HT-29 (cell line): ENCODE measurements at places on chromosomes 4 and X. TPM values are rescaled to one million over a fixed set of nuclear protein-coding genes. Genes with fewer than 3 reads are reported as not detected.

Gene MAGEC2
- total RNA-seq: not detected in 2 replicates

- DNase-seq: no peak
Measured at GRCh38 chr4:7993671-7994070, 54.0 kb upstream of the AFAP1 start.

DNA sequence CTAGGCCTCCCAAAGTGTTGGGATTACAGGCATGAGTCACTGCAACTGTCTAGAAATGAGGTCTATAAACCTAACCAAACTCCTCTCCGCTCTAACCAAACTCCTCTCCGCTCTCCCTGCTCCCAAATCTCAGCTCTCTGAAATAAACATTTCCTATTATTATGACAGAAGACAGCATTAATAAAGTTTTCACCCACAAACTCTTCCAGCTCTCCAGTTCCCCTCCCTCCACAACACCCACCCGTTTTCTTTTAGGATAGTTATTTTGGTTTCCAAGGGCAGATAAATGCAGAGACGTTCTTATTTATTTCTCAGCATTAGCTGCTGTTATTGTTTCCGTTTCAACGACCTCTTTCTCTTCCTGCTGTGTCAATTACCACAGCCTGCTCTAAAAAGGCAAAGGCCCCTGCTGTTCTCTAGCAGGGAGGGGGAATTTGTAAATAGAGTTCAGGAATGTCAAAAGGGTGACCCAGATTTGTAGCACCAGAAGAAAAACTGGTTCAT, 13.3 kb upstream of the SCD5 start:
- DNase-seq: no peak

GRCh38 chr4:24211856-24212255, 322.0 kb upstream of the PPARGC1A start:
- DNase-seq: no peak

Gene MTNR1A
- total RNA-seq: not detected in 2 replicates

- DNase-seq: peak; percentile 8
Measured at GRCh38 chrX:118049713-118050112, 66.9 kb downstream of the KLHL13 start.

DNA sequence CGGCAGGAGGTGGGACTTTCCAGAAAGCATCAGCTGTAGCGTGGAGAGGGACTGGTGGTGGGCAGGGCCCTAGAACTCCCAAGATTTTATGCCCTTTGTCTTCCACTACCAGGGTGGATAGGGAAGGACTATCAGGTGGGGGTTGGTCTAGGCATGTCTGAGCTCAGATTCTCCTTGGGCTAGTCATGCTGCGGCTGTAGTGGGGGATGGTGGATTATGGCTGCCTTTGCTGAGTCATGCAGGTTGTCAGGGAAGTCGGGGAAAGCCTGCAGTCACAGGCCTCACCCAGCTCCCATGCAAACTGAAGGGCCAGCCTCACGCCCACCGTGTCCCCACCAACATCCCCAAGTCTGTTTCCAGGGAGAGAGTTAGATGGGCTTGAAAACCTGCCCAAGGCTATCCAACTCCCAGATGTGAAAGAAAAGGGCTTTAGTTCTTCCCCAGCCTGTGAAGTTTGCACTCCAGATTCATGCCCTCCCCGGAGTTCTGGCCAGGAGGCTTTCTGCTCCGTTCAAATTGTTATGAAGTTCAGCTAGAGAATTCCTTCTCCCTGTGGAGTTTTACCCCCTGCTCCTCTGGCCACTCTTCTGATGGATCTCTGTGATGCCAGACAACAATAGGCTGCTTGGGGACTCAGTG, 13.4 kb upstream of the MEPE start:
- DNase-seq: no peak

DNA sequence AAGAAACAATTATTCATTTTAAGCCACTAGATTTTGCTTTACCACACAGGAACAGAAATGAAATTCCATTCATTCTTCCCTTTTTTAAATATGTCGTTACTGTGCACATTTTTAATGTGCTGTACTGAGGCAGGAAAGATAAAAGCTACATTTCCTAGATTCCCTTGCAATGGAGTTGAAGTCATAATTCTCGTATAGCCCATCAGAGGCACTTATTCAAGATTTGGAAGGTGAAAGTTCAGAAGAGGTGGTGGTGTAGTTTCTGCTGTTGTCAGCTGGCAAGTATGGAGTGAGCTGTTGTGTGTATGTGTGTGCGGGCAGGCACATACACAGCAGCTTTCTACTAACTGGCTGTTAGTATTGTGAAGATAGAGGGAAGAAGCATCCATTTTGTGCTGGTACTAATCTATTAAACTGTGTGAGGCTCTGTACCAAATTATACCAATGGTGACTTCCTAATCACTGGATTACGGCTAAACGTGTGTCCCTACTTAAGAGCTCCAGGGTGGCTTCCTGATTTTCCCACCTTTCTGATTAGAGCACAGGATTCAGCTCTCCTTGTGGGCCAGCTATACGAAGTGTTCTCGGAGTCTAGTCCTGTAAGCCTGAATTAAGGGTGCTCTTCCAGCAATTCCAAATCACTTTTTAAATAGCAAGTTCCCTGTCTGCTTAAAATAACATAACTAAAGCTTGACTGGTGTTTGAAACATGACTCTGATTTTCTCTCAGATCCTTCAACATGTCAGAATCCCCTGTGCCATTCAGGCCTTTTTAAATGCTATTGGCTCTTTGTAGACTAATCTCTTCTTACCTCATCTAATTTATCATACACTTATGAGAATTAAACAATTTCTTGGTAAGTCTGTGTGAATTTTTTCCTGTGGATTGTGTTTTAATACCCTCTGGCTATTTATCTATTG, 43.8 kb downstream of the PDS5A start:
- no peak for DNase-seq
